ENCODE measurements at places on chromosomes 12 and 14.

DNA sequence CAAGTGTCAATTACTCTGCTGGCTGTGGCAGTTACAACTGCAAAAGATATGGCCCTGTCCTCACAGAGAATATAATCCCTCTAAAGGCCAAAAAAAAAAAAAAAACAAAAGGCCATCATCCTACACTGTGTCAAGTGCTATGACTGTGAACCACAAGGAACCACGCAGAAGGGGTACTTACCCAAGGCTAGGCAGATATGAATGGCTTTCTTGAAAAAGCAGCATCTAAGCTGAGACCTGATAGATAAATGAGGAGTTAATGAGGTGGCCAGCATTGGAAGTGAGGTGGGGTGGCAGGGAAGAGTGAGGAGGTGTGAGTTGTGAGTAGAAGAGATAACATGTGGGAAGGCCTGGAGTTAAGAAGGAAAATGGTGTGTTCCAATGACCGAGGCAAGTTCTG is 16.4 kb upstream of the IL22 start:
- no peak for DNase-seq

DNA sequence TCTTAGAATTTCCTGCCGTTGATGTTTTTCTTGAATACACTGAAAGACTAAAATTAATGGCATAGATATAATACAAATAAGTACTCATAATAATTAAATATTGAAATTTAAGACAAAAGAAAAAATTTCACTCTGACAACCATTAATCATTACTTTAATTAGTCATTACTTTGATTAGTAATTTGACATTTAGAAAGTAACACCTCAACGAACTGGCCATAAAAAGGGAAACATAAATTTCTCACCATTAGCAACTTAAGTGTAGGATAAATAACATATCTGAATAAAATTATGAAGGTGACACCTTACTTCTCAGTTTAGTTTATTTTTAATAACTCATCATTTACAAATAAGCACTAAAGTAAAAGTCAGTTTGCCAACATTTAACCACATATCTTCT is 17.5 kb downstream of the MAGOHB start:
- no peak for DNase-seq

- DNase-seq = no peak
These were observed 860.9 kb upstream of the MDGA2 start for GRCh38 chr14:48536318-48536717.

DNA sequence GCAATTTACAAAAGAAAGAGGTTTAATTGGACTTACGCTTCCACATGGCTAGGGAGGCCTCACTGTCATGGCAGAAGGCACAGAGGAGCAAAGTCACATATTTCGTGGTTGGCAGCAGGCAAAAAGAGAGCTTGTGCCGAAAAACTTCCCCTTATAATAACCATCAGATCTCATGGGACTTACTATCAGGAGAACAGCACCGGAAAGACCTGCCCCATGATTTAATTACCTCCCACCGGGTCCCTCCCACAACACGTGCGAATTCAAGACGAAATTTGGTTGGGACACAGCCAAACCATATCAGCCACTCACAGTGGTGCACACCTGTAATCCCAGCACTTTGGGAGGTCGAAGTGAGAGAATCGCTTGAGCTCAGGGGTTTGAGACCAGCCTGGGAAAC is 68.5 kb downstream of the FBXL14 start:
- DNase-seq = no peak

- DNase-seq = no peak
These were observed 108.5 kb upstream of the PLXNC1 start for GRCh38 chr12:94039914-94040313.

DNA sequence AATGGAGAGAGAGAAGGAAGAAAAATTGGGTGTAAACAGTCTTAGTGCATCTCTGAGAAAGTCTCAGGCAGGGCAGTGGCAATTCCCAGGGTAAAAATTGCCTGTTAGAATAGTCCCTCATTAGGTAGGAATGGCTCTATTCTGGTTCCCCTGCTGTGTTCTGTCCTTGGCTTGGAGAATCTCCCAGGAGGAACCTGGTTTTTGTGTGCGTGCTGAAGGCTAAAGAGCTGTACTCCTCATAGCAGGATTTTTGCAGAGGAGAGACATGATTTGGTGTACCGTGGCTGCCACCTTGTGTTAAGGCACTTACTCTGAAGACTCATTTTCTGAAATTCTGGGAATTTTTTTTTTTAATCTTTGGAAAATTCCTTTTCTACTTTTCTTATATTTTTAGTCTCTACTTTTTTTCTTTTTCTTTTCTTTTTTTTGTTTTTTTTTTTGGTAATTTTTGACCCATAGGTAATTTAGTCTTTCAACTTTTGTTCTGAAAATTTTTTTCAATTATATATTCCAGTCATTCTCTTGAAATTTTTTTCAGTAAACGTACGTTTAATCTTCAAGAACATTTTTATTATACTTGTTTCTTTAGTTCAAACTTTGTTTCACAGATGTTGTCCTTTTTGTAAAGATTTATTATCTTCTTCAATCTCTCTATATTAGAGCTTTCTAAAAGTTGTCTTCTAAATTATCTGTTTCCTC is 63.8 kb downstream of the FBXO33 start:
- DNase-seq = no peak

- DNase-seq = no peak
These were observed 481.9 kb upstream of the FOXG1 start for GRCh38 chr14:28284546-28285300.

GRCh38 chr12:118356809-118357256 is 15.9 kb downstream of the TAOK3 start:
- no peak for DNase-seq

DNA sequence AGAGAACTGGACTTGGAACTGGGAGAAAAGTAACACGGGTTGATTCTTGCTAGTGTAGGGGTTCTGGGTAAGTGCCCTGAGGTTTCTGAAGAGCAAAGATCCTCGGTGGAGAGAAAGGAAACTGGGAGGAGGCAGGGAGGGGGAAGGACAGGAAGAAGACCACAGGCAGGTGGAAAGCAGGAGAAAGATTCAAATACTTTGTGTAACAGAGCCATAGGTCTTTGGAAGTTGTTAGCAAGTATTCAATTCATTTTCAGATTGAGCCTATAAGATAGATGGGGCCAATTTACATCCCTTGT is 1.3 kb downstream of the PNP start:
- no peak for DNase-seq

GRCh38 chr14:41490323-41490722 is 116.4 kb upstream of the LRFN5 start:
- DNase-seq = no peak

DNA sequence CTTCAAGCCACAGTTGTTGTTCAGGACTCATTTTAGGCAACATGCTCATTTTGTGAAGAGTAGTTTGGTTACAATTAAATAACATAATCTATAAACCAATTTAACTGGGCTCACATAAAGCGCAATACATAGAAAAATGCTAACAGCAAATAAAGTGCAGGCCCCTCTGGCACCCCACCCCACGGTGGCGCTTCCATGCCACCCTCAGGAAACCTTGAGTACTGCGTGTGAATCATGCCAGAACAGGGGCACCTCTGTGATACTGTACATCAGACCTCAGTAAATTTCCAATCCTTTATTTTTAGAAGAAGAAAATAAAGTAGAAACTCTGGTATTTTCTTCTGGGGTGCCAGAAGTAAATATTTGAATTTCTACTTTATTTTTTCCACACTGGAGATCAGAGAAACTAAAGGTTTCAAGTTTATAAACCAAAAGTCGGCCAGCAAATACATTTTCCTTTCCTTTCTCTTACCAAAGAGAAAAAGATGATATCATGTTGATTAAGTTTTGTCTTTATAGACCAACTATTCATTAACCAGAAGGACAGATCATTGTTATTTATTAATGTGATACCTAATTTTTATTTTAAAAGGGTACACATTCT is 316.8 kb downstream of the PAWR start:
- DNase-seq = no peak

DNA sequence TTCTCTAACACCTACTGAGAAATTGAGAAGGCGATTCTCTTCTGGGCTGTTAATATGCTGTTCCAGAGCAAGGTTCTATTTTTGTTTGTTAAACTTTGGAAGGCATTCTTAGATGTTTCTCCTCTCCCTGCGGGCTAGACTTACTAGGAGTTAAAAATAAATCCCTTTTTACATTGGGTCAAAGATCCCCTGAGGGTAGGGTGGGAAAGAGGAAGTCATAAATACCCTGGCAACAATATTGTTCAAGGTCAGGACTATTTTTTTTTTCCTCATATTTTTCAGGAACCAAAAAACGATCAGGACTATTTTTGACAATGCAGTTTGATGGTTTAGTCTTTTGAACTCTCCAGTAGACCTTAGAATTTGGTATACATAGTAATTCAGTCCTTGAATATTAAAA is 12.0 kb upstream of the SLC2A14 start:
- no peak for DNase-seq

DNA sequence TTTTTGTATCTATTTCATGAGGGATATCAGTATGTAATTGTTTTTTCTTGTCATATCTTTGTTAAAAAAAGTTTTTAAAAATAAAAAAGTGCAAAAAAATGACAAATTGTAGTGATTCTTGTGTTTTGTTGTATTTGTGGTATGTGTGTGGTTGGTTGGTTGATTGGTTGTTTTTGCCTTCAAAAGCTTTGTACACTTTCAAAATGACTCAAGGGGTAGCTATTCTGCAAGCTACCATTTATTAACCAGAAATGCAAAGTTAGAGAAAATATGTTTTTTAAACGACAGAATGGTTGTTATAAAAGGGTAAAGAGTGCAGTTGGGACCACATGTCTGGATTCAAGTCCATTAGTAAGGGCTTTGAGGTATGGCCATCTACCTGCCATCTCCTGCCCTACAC is 119.3 kb downstream of the SLC35F4 start:
- no peak for DNase-seq

- DNase-seq = no peak
These were observed 371.8 kb downstream of the BTG1 start for GRCh38 chr12:91773749-91774429.

- DNase-seq = no peak
These were observed 119.3 kb upstream of the MDM1 start for GRCh38 chr12:68451261-68452077.

- DNase-seq = no peak
These were observed 85.3 kb downstream of the DPF3 start for GRCh38 chr14:72808564-72808963.

DNA sequence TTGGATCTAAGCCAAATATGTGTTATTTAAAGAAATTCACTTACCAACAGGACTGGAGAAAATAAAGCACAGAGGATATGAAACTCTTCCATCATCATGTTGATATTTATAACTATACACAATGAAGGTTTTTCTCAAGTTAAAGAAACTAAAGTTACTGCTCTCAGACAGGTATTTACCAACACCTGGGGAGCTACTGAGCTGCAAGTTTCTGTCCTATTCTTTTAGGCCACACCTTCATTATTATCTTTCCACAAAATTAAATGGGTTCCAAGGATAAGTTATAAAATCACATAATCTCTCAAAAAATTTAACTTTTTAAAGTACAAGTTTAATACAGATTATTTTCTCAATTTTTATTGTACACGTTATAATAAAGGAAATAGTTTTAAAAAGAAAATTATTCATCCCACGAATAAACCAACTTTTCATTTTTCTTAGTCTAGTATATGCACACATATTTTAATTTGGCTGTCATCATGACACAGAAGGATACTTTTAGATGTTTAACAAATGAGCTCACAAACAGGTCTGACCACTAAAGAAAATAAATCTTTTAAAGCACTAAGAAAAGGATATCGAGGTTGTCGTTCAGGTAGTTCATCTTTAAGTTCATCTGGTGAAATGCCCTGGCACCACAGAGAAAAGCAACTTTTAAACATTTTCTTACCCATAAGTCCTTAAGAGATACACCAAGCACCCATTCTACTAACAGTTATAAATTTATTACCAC is 7.8 kb downstream of the GMFB start:
- no peak for DNase-seq

GRCh38 chr14:53044486-53044885 is 93.6 kb upstream of the FERMT2 start:
- no peak for DNase-seq

- no peak for DNase-seq
These were observed 58.0 kb upstream of the PSMA6 start for GRCh38 chr14:35234012-35234805.

DNA sequence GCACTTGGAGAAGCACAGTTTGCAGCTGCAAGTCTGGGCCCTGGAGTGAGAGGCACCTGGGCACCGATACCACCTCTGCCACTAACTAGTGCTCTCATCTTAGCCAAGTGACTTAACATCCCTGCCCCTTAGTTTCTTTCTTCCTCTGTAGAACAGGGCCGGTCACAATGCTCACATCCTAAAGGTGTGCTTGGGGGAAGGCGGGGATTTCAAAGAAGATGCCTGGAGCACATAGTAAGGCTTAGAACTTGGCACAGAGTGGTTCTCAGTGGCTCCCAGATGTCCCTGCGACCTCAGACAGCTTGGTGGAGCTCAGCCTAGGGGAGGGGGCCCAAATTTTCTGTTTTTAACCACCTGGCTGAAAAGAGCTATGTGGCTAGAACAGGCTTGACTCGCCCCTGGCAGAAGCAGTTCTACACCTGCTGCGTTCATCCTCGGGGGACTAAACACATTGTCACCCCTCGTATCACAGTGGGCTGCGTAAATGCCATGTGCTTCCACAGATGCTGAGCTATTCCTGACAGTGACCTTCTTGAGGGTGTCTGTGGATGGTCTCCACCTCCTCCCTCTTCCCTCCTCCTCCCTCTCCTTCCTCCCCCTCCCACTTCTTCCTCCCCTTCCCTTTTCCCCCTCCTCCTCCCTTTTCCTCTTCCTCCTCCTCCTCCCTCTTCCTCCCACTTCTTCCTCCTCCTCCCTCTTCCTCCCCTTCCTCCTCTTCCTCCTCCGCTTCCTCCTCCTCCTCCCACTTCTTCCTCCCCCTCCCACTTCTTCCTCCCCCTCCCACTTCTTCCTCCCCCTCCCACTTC is 112.1 kb downstream of the PHETA1 start:
- DNase-seq = no peak

DNA sequence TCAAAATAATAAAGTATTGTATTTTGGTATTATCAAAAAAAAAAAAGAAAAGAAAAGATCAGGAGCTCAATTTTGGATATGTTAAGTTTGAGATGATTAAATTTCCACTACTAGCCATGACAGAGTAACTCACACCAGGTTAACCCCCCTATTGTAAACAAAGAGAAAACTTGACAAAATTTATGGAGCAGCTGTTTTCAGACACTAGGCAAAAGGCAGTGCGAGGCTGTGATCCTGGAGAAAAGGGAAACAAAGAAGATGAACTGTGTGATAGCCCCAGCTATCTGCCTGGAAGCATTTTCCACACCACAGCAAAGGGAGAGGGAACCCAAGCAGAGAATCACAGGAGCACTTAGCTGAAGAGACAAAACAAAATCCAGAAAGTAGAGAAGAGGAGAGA is 145.0 kb downstream of the KIF21A start:
- no peak for DNase-seq

- no peak for DNase-seq
These were observed 20.8 kb downstream of the ANAPC7 start for GRCh38 chr12:110382683-110383082.

- no peak for DNase-seq
These were observed 118.3 kb downstream of the MED13L start for GRCh38 chr12:116159175-116159574.

All from cortex of kidney (tissue), 1 donor.